ENCODE measurements at places on chromosomes 5 and 9.

- ATAC-seq = peak; percentile 40
Observed at GRCh38 chr9:12784461-12785259, 9.8 kb downstream of the LURAP1L start.

DNA sequence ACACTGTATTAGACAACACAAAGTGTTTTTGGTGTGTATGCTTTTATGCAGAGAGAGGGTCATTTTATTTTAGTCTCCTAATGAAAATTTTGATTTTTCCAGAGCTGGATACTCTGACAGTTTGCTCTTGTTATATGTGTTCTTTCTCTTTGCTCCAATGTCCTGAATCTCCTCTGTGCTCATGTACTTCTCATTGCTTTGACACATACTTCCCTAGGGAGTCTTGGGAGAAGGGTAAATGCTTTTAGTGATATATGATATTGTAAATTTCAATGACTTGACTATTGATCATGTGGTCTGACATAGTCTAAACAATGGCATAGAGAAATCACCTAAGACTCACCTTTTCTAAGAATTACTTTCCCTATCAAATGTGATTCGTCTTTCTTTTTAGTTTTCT is 972.6 kb upstream of the EDIL3 start:
- ATAC-seq = no peak

DNA sequence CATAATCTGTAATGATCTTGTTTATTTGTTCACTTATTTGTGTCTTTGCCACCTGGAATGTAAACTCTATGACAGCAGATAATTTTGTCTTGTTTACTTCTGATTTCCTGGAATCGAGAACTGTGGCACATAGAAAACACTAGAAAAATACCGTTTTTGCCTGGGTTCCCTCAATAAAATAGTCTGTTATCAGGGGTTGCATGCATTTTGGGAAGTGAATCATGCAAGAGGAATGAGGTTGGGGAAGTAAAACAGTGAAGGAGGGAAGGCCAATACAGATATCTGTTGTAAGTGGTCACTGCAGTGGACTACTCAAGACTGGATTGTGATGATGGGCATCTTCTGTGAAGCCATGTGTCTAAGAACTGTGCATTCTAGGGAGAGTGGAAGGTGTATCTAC is 45.2 kb upstream of the IL6ST start:
- no peak for ATAC-seq

DNA sequence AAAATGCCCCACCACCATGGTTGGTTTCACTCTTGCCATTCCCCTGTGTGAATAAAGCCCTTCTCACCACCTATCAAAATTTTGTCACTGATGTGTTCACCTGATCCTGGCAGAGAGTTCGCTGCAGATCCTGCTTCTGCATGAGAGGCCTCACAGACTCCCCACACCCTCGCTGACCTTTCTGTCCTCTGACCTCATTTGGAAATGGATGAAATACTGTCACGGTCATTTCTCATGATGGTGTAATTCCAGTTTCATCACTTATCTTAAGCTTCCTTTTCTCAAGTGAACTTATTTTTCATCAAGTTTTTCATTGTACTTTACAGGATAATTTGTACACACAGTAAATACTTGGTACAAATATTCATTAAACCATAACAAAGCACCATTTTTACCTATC is 131.3 kb downstream of the FRMD3 start:
- no peak for ATAC-seq

Data from SK-N-SH treated with all-trans-retinoic acid at 6 μM for 48 hours (cell line).